ENCODE measurements at places on chromosomes 6 and 20. TPM values are rescaled to one million over a fixed set of nuclear protein-coding genes. Genes with fewer than 3 reads are reported as not detected.

The TSBP1 gene
- not detected for total RNA-seq

The SYNDIG1 gene
- 0.44 TPM for total RNA-seq

The FNDC11 gene
- total RNA-seq, result 8.2 TPM

The EFCAB8 gene
- total RNA-seq, result not detected

The MUC21 gene
- total RNA-seq, result not detected

The SPATS1 gene
- total RNA-seq, result not detected

The NKX2-4 gene
- not detected for total RNA-seq

The NMBR gene
- total RNA-seq, result not detected

The CYP21A2 gene
- not detected for total RNA-seq

The CD109 gene
- total RNA-seq, result 27.7 TPM

The MMP24 gene
- 17.1 TPM for total RNA-seq

The KCNG1 gene
- 5.7 TPM for total RNA-seq

The SMLR1 gene
- 1.1 TPM for total RNA-seq

The GPR63 gene
- 0.46 TPM for total RNA-seq

The MBOAT1 gene
- total RNA-seq, result 14.7 TPM

The LGSN gene
- total RNA-seq, result not detected

The RNF144B gene
- total RNA-seq, result 37.7 TPM

The RNF182 gene
- not detected for total RNA-seq

The MOCS3 gene
- total RNA-seq, result 17.2 TPM

The PRRT1 gene
- not detected for total RNA-seq

The CLPSL2 gene
- not detected for total RNA-seq

The SEL1L2 gene
- not detected for total RNA-seq

The KCNK5 gene
- 3.0 TPM for total RNA-seq

The PPP1R3D gene
- total RNA-seq, result 12.1 TPM

All from Caki2 (cell line).